ENCODE measurements at places on chromosomes 3 and 15.

DNA sequence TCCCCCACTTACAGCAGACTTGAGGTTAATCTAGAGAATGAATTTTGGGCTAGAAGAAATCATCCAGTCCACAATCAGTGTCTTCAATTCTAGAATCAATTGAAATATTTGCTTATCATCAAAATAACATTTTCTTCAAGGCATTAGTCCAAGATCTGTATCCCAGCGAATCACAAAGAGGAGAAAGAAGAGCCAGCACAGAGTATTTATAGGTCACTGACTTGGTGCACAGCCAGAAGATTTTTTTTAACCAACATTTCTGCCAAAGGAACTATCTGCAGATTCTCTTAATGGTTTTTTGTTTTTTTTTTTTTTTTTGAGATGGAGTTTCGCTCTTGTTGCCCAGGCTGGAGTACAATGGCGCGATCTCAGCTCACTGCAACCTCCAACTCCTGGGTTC lies 178.2 kb downstream of the TNIK start:
- no peak for DNase-seq

DNA sequence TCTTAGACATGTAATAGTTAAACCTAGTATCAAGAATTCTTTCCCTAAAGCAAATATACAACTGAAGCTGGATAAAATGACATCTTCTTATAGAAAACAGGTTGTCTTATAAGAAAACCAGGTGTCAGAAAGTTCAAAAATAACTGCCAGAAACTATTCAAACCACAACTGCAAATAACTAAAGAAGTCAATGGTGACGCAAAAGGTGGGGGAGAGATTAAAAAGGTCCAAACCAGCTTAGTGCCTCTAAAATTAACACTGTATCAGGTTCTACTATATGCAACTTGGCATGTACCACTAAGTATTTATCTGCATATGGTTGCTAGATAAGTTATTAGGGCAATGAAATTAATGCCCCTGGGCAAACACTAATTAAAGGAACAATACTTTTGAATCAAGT lies 136.8 kb downstream of the TBL1XR1 start:
- no peak for DNase-seq

DNA sequence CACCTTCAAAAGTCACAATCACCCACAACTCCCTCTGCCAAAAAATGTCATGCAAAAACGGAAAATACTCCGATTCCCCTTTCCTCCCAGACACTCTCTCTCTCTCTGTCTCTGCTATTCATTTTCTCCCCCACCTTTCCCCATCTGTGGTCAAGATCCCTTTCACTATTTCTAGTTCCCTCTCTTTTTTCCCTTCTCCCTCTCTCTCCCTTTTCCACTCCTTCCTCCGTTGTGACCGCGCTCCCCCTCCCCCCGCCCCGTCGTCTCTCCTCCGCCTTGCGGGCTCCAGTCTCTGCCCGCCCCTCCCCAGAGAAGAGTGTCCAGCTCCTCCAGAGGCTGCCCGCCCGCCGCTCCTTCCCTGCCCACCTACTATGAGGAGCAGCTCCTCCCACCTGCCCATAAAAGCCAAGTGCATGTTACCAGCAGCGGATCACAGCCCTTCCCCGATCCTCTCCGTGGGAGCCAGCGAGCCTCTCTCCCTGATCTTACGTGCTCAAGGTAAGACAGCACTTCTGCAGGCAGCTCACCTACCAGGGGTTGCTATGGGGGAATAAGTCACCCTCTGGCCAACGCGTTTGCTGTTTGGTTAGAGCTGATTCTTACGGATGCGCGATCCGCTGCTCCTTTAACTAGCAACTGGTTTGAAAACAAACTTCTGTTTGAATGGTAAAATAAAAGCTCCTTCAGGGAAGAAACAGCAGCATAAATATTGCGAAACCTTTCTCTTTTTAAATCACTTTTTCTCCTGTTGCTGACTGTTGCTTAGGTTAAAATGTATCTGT lies at the start of gene COL8A1:
COL8A1 (plus strand) TSS at position 428 of the 782 bp plus-strand sequence. CDS start 152,089 bp downstream, outside the sequence.
- no peak for DNase-seq

- peak; percentile 82 for DNase-seq
Measured at GRCh38 chr3:18424729-18425640, at the start of gene SATB1. SATB1 (minus strand) TSS chr3:18425339; CDS start chr3:18420967, 4,372 bp downstream.

GRCh38 chr15:51075826-51076523 lies 18.7 kb downstream of the TNFAIP8L3 start:
- DNase-seq = no peak

GRCh38 chr15:59522988-59523461 lies 85.0 kb downstream of the FAM81A start:
- DNase-seq = no peak

DNA sequence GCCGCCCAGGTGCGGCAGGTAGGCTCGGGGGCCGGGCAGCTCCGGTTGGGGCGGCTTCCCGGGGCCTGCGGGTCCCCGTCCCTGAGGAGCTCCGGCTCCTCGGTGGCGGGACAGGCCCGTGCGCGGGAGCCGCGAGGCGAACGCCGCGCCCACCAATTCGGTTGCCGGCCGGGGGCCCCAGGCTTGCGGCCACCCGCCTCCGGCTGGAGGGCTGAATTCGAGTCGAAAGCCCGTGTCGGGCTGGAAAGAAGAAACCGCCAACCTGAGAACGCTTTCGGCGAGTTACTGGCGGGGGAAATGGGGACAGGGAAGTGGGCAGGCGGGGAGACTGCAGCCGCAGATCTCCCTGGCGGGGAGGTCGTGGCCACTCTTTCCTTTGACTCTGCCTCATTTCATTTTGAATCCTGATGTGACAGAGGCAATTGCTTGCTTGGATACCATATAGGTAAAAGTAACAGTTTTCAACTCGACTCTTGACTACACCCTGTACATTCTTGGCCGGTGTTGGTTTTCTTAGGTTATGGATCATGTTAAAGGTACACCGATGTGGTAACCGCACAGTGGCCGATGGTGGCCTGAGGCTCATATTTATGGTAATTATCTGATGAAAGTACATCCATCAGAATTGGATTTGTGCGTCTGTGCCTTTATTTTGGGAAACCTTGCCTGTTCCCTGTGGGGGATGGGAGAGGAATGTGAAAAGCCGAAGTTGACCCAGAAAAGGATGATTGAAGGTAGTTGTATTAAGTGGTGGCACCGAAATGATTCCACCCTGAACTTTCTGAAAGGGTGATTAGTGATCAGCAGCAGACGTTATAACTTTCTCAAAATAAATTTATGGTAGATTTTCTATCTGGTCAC lies 1.7 kb downstream of the B3GNT5 start:
- DNase-seq = no peak
